ENCODE measurements at places on chromosomes 5 and 9.

DNA sequence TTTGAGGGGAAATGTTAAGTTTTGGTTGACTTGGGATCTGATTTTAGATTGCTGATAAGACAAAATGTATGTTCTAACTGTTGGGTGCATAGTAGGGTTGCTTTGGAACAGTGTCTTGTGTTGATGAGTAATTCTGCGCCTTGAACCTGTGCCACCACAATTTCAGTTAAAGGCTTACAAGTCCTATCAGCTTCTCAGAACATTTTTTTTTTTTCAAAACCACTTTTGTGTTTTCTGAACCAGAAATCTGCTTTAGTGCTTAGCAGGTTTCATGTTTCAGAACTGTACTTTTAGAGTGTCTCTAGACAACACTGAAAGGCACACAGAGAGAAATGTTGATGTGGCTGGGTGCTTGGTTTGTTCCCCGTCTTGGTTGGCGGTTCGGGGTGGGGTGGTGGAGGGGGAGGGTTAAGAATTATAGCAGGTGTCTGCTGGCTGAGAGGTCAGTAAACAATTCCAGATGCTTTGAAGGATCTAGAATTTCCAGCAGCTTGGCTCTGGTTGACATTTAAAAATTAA is 84.6 kb downstream of the ANKRD55 start:
- DNase-seq: no peak

- DNase-seq: no peak
These were observed 4.2 kb downstream of the SLC44A1 start for GRCh38 chr9:105248691-105249090.

DNA sequence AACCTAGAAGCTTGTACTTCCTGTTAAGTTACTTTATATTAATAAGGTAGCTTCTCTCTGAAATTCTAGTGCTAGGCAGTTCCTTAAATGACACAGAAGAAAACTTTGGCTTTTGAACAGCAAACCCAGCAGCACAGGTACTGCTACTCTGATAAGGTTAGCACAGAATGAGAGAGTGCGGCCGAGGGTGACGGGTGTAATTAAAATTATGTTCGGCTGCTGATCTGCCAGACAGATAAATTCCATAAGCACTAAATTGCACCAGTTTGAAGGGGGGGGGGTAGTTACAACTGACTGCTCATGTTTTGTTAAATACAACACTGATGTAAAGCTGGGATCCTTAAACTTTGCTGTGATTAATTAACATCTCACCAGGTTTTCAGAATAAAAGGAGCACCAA is 475.1 kb downstream of the SPOCK1 start:
- DNase-seq: no peak

- DNase-seq: no peak
These were observed 158.1 kb upstream of the IER5L start for GRCh38 chr9:129336130-129336528.

DNA sequence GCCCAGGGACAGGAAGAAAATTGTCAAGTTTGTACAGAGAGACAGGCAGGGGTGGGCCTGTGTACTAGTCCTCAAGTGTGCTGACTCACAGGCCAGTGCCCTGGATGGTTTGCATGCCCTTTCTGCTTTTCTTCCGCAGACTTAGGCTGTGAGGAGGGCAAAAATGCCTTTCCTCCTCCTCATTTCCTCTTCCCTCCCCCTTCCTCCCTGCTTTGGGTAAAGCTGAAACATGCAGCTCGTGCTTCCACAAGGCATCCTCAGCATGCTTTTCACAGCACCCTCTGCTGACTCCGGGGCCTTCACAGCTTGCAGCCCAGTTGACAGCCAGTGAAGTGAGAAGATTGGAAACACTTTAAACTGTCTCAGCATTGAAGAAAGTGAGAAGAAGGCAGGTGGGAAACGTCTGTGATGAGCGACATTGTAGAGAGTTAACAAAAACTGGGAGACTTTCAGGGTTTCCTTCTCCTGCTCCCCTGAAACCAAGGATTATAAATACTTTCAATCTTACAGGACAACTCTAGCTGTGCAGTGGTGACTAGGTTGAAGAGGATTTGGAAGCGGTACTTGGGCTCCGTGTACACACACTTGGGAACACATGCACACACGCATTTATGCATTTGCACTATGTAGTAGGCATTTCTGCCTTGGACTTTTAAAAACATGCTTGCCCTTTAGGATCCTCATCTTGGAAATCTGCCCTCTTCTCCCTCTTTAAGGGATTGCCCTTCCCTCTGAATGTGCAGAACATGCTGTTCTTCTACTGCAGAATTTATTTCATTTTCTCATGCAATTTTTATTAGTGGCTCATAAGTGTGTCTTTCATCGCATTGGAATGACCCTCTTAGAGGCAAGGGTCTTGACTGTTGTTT is 138.8 kb downstream of the GRIA1 start:
- DNase-seq: peak; percentile 75

- DNase-seq: no peak
These were observed 868.0 kb upstream of the CTNND2 start for GRCh38 chr5:12772276-12772675.

- DNase-seq: no peak
These were observed 205.0 kb downstream of the SLIT3 start for GRCh38 chr5:169095976-169096375.

DNA sequence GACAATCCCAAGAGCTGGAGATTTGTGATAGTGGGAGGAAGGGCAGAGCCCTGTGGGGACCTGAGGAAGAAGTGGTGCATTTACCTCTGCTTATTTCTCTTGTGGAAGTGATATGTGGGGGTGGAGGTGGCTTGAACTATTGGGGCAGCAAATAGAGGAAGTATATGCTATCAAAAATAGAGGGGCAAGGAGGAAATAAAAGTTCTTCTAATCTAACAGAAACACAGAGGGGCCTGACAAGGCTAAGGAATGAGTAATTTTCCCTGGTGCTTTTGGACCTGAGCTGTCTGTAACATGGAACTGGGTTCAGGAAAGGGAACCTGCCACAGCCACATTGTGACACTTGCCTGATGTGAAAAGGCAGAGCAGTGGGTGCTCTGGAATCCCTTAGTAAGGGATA is 378.6 kb upstream of the KLF4 start:
- DNase-seq: no peak

- no peak for DNase-seq
These were observed 50.1 kb upstream of the CD180 start for GRCh38 chr5:67246546-67247268.

GRCh38 chr5:179803651-179804554 is 2.8 kb downstream of the MGAT4B start:
- no peak for DNase-seq

DNA sequence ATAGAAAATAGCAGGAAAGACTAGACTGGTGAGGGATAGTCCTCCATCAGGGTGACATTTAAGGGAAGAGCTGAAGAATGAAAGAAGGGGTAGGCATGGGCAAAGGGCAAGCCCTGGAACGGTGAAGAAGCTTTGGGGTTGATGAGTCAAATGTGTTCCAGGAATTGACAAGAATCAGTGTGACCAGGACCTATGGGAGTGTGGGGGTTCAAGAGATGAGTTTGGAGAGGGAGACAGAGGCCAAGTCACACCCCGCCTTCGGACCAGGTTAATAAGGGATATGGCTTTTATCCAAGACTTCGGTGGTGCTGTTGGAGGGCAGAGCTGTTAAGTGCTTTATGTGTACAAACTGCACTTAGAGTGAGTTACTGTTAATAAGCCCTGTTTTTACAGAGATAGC is 920 bp downstream of the PMPCA start:
- DNase-seq: no peak

- no peak for DNase-seq
These were observed 149.5 kb upstream of the PTCH1 start for GRCh38 chr9:95666096-95666784.

DNA sequence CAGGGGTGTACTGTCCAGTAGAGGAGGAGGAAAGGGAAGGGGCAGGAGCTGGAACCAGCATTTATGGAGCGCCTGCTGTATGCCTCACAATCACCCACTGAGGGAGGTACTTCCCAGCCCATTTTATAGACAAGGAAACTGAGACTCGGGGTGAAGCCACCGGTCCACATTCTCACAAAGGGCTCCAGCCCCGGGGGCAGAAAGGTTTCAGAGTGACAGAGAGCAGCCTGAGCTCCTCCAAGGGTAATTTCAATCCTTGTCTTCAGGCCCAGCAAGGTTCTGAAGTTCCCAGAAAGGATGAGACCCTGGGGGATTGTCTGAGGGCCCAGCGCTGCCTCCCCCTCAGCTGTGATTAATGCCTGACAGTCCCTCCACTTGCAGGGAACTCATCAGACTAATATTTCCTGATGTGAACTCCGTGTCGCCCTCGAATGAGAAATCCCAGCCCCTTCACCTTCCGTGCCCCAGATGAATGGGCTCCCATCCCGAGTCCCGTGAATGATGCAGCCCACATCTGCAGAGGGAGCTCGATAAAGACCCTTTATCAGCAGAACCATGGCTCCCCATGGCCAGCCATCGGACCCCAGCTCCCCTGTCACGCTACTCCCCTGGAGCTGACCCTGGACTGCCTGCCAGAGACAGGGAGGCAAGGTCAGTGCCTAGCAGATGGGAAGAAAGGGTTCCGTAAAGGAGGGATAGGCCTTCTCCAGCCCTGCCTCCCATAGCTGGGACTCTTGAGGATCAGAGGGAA is 32.1 kb upstream of the MVB12B start:
- no peak for DNase-seq

DNA sequence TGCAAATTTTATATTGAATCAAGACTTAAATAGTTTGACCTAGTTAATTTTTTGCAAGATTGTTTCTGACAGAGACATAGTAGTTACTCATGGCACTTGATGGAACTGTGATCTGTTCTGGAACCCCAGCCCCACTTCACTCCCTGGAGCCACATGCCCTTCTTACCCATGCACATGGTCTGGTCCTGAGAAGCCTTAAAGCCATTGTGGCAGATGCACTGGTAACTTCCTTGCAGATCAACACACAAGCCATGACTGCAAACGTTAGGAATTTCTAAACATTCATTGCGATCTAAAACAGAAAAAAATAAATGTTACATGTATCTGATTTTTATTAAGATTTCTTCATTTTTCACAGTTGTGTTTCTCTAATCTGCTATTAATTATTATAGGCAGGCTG is 221.2 kb downstream of the SLC12A2 start:
- no peak for DNase-seq

DNA sequence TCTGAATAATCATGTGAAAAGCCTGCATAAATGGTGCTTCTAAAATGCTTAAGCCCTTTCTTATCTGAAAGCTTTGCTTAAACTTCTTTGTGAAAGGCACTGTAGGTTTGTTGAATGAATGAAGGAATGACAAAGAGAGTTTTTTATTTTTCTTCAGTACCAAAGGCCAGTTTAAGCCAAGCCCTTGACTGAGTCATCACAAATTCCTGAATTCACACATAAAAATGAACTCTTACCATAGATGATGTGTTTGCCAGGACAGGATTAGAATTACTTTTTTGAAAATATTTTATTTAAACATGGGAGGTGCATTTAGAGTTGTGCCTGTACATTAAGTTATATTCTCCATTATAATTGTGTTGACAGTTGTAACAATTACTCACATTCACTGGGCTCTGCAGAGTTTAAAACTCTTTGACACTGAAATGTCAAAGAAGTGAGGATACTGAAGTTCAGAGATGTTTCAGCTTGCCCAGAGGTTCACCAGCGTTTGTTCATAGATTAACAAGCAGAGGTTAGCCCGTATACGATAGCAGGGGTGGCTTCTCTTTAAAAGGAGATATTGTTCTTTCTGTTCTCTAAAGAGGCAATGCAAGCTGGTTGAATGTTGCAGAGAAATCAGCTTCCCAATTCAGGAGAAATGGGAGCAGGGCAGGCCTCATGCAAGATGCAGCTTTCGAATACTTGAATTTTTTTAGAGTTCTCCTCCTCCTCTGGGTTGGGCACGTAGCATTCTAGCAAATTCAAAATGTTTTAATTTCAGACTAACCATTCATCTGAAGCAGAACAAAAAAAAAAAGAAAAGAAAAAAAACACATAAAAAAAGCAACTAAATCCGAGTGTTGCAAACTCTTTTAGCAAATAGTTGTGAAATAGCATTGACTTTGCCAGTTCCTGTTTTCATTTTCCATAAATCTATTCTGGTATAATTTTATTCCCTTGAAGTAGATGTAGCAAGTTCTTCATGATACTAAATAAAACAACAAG is 358.7 kb upstream of the KLF4 start:
- no peak for DNase-seq

GRCh38 chr9:95073918-95074317 is 243.6 kb downstream of the FANCC start:
- DNase-seq: no peak

DNA sequence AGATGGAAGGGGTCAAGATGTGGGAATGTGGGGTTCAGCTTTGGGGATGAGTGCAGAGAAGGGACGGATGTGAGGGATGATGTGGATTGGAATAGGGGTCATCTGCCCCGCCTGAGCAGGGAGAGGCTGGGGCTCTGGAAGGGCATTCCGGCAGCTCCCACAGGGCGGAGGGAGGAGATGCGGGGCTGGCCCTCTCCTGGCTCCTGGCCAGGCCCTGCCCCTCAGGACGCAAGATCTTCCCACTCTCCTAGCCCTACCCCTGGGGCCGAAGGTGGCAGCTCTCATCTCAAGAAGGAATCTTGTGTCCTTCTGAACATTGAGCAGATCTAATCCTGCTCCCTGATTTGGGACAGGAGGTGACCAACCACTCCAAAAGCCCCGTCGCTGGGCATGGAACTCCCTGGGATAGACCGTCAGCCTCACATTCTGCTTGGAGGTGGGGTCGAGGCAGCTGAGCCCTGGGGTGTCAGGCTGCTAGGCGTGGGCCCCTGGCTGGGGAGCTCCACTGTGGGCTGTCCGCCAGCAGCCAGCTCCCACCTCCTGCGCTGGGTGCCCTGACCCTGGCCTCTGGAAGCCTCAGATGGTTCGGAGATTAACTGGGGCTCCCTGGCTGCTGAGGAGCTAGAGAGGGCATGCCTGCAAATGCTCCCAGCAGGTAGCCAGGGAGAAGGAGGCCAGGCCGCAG is 125.2 kb downstream of the ZNF354C start:
- DNase-seq: no peak
